ENCODE measurements at places on chromosomes 6 and 20.

DNA sequence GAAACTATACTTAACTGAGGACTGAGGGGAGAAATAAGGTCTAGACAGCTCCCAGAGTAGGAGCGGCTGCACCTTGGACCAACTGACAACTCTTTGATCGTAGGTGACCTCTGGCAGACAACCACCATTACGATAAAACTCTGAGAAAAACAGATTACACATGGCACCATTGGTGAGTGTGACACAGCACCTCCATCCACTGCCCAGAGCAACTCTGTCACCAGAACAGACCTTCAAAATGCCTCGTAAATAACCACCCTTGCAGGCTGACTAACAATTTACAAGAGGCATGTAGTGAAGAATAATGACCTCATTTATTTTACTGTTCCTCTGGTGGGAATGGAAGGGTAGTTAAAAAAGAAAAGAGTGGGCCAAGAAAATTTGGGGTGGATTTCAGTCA lies 64.2 kb downstream of the F13A1 start:
- DNase-seq, result no peak

GRCh38 chr6:130158056-130158455 lies 64.7 kb downstream of the SAMD3 start:
- no peak for DNase-seq

GRCh38 chr6:163985710-163986109 lies 571.2 kb downstream of the QKI start:
- DNase-seq, result no peak

- DNase-seq, result no peak
These were observed 89.9 kb upstream of the MTHFD1L start for GRCh38 chr6:150775415-150776203.

- DNase-seq, result no peak
These were observed 313.7 kb upstream of the TBX18 start for GRCh38 chr6:85078058-85078457.

- no peak for DNase-seq
These were observed 62.7 kb downstream of the COL12A1 start for GRCh38 chr6:75143191-75143590.

GRCh38 chr6:129695373-129696027 lies 14.5 kb downstream of the ARHGAP18 start:
- no peak for DNase-seq

DNA sequence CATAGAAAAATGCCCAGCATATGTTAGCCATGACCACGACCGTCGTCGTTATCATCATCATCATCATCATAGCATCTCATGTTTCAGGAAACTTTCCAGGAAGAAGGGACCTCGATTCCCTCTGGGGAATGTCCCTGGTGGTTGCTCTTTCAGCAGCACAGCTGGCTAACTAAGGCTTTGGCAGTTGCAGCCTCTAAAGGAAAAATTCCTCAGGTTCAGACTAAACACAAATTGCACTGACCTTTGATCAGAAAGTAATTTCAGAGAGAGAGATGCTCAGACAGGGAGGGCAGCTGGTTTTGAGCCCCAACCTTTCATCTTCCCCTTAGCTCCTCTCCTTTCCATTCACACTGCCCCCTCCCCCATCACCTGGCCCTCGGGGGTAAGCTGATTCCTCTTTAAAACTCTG lies 5.6 kb upstream of the CFB start:
- no peak for DNase-seq

- DNase-seq, result peak; percentile 64
These were observed at the start of gene CCN5 for GRCh38 chr20:44714701-44715498. Gene CCN5 (plus strand): TSS chr20:44715369. CDS start chr20:44715391, 22 bp downstream.

GRCh38 chr6:21777846-21778245 lies 184.3 kb downstream of the SOX4 start:
- no peak for DNase-seq

- DNase-seq, result no peak
These were observed 735.0 kb downstream of the EPHA7 start for GRCh38 chr6:92684386-92684785.

GRCh38 chr6:134379076-134379475 lies 61.2 kb upstream of the SGK1 start:
- peak; percentile 68 for DNase-seq

DNA sequence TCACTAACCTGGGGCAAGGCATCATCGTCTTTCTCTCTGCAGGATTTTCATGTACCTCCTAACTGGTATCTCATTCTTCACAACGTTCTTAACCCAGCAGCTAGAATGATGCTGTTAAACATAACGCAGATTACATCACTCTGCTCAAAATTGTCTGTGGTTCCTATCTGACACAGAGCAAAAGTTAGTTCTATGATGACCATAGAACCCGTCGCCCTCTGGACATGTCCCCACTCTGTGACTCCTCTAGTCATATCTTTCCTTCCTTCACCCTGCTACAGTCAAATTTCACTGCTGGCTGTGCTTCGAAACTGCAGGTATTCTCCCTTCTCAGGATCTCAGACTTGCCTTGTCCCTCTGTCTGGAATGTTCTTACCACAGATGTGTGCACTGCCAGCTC lies 87.4 kb upstream of the TPD52L1 start:
- no peak for DNase-seq

DNA sequence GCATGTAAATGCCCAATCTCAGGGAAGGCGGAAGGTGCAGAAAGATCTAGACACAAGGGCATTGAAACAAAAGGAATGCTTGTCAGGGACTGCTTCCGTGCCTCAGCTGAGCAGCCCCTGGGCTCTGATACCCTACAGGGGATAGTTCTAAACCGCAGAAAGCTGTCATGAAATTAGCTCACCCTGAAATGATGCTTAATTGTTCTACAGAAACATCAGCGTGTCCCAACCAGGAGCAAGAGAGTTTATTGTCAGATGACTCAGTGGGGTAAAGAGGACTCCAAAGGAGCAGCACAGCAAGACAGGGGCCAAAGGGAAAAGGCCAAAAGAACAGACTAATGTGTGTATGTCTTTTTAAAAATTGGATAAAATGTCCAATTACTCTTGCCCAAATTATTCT lies 258.4 kb upstream of the JARID2 start:
- DNase-seq, result no peak

DNA sequence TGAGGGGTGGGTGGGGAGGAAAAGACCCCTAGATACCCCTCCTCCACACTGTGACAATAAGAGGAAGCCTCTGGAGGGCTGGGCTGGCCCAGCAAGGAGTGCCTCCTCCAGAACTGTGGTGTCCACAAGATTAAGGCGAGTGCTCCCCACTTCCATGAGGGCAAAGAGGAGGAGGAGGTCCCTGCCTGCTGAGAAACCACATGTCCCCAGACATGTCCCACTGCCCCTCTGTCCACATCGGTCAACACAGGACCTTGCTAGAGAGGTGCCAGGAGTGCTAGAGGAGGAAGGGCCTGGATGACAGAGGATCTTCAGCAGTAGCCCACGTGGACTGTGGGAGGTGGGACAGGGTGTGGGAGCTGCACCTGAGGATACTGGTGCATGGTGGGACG lies 3.1 kb downstream of the RAET1G start:
- no peak for DNase-seq

DNA sequence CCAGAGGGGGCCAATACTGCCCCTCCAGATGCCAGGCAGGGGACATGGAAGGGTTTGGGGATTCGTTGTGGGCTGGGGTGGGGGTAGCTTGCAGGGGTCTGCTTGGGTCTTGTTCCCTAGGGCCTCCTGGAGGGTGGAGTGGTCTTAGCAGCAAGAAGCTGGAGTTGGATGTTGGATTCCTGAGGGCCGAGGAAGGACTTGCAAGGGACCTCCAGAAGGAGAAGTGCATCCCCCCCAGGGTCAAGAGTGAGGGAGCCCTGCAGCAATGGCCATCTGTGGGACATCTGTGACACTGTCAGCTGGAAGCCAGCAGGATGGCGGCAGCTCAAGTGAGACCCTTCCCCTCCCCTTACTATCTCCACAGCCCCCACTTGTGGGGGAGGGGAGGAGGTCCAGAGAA lies 25.4 kb upstream of the CCN5 start:
- no peak for DNase-seq

- peak; percentile 40 for DNase-seq
These were observed 572 bp upstream of the ZDHHC14 start for GRCh38 chr6:157380458-157380778.

DNA sequence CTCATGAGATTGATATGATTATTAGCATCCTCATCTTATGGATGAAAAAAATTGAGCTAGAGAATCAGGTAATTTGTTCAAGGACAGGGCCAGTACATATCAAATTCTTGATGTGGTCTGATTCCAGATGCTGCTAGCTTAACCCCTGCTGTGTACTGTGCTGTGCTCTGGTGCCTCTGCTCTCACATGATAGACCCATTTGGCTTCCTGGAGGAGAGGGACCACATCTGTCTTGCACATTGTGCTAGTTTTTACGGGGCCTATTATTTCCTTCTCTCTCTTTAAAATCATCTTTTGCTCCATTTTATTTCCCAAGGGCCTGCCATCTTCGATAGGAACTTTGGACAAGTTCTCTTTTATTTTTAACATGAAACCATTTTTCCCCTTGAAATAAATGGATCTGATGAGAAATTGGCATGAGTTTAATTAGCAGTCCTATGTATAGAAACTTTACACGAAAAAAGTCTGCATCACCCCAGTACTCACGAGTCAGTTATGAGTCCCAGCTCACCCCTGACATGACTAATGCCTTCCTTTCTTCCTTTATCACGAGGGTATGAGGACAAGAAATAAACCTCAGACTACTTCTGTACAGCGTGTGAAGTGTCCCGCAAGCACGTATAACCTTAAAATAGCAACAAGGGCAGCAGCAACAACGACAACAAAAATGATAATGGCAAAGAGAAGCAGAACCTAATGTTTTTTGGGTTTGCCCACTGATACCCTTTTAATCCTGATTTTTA lies 26.5 kb downstream of the CD109 start:
- DNase-seq, result peak; percentile 71

DNA sequence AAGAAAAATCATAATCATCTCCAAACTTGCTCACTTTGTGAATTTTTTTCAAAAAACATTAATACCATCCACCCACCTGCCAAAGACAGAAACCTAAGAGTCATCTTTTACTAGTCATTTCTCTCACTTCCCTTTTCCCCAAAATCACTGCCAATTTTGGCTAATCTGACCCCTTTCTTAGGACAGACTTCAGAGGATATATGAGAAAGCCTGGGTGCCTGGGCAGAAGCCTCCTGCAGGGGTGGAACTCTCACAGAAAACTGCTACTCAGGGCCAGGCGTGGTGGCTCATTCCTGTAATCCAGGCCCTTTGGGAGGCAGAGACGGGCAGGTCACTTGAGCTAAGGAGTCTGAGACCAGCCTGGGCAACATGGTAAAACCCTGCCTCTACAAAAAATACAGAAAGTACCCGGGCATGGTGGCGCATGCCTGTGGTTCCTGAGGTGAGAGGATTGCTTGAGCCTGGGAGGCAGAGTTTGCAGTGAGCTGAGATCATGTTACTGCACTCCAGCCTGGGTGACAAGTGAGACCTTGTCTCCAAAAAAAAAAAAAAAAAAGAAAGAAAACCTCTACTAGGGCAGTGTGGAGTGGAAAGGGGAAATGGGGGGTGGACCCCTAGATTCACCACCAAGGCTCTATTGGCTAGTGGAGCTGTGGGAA lies 3.8 kb downstream of the DEK start:
- peak; percentile 81 for DNase-seq

DNA sequence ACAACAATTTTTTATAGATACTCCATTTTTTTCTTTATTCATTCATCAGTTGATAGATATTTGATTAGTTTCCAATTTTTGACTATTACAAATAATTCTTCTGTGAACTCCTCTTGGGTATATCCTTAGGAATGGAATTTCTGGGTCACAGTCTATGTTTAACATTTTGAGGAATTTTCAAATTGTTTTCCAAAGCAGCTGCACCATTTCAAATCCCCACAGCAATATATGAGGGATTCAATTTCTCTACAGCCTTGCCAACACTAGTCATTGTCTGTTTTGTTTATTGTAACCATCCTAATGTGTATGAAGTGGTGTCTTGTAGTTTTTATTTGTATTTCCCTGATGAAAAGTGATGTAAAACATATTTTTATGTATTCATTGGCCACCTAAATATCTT lies 320.3 kb upstream of the DEFB112 start:
- no peak for DNase-seq

DNA sequence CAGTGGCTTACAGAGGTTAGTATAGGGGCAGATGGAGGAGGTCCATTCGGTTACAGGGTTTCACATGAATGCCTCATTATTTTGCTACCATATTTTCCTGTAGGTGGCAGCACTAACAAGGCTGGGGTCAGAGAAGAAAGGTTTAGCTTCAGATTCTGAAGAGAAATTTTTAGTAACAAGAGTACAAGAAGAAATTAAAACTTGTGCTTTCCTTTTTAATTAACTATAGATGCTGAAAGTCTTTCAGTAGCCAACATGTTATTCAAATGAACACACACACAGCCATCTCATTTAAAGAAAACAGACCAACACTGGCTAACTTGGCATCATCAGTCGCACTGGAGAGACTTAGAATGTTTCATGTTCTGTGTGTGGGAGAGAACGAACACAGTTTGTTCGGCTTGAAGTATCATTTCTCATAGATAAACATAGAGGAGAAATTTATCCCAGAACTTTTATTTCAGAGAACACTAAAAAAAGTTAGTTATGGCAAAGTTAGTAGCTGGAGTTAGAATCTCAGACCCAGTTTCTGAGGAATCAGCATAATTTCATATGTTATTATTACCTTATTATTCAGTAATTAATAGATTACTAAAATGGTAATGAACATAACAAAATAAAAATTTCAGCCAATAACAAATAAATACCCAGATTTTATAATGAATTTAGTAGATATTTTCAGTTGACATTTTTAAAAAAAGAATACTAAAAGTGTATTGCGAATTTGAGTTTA lies 314.0 kb upstream of the RSPO3 start:
- DNase-seq, result peak; percentile 55

DNA sequence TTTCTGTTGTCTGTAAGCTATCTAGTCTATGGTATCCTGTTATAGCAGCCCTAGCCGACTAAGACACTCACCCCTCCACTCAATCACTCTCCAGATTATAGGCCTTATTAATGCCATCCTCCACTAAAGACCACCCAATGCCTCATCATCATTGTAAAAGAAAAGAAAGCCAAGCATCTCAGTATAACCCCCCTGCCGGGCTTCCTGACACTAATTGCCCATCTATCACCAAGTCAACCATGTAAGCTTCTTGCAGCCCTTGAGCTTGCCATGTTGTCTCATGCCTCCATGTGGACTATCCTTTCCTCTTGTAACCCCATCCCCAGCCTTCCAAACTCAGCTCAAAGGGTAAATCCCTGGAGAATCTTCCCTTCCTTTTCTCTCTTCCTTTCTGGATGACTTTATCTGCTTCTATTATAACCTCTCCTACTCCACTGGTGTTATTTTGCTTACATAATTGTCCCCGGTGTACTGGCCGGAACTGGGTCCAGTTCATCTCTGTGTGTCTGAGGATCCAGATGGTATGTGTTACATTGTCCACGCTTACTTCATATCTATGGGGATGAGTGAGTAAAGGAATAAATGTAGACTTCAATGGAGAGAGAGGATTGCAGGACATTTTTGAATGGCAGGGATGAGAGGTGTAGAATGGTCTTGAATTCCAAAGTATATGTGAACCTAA lies 202.9 kb upstream of the SOX4 start:
- no peak for DNase-seq
